Glutamatergic neuron (in vitro differentiated cells): ENCODE measurements at places on chromosomes 7 and 10.

DNA sequence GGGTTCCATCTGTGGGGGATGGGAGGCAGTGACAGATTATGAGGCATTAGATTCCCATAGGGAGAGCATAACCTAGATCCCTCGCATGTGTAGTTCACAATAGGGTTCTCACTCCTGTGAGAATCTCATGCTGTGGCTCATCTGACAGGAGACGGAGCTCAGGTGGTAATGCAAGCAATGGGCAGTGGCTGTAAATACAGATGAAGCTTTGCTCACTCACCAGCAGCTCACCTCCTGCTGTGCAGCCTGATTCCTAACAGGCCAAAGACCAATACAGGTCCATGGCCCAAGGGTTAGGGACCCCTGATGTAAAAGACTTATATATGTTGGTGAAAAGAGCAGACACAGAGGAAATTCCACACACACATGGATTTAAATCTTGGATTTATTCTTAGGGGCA is 370.2 kb downstream of the NRG3 start:
- H3K27ac ChIP-seq: no peak overlapping the region
- no peak overlapping the region for H3K4me3 ChIP-seq
- peaks cover 3% of the 10 kb centered on the region for H3K27me3 ChIP-seq
- H3K36me3 ChIP-seq: peaks cover 6% of the 10 kb centered on the region
- no peak for DNase-seq

DNA sequence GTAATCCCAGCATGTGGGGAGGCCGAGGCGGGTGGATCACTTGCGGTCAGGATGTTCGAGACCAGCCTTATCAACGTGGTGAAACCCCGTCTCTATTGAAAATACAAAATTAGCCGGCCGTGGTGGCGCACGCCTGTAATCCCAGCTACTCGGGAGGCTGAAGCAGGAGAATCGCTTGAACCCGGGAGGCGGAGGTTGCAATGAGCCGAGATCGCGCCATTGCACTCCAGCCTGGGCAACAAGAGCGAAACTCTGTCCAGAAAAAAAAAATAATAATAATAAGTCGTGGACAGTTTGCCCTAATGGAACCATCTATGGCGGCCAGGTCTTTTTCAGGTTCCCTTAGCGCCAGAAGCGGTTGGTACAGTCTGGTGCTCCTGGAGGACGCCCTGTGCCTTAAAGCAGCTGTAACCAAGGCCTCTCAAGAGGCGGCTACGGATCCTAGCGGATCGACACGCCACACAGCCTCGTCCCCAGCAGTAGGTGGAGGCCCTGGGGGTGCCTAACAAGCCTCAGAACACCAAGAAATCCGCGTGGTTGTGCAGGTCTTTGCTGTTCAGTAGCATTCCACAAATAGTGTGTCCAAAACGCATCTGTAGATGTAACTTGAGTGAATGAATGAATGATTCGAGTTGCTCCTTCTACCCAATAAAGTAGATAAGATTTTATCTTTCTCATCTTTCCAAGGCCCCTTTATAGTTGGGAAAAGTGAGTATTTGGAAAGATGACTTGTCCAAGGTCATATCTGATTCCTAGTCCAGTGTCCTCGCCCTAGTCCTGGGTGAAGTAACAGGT is 982 bp downstream of the PGAM1 start:
- peaks cover 4% of the 10 kb centered on the region for H3K27me3 ChIP-seq
- peaks cover 14% of the 10 kb centered on the region for H3K4me1 ChIP-seq
- peak overlapping the region; percentile 96 for H3K4me3 ChIP-seq
- DNase-seq: peak; percentile 46
- no peaks in the 10 kb centered on the region for H3K36me3 ChIP-seq

DNA sequence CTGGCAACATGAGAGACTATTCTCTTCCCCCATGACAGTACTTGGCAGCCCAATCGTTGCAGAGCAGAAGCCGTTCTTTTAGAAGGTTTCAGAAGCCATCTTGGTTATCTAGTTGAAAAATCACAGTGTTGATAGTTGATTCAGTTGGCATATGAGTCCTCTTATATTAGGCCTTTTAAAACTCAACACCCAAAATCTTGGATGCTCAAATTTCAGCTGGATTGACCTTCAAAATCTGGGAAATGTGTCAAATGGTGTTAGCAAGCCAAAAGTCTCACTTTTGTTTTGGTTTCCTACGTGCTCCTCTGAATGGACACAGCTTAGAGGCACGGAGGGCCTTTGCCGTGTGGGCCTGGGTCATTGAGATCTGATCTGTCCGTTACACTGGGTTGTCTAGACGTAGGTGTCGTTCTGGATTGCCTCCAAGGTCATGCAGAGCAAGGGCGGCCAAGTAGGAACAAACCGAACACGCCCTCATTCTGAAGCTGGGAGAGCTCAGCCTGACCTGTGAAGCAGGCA is 59.3 kb upstream of the BMPER start:
- no peaks in the 10 kb centered on the region for H3K36me3 ChIP-seq
- peaks cover 10% of the 10 kb centered on the region for H3K4me1 ChIP-seq
- no peaks in the 10 kb centered on the region for H3K27me3 ChIP-seq
- no peak for DNase-seq
- H3K27ac ChIP-seq: no peak overlapping the region

- H3K4me1 ChIP-seq: no peaks in the 10 kb centered on the region
- H3K36me3 ChIP-seq: no peaks in the 10 kb centered on the region
- DNase-seq: no peak
- H3K27ac ChIP-seq: no peak overlapping the region
- H3K4me3 ChIP-seq: no peak overlapping the region
- no peaks in the 10 kb centered on the region for H3K27me3 ChIP-seq
These were observed 433.5 kb upstream of the CELF2 start for GRCh38 chr10:10584161-10584560.

DNA sequence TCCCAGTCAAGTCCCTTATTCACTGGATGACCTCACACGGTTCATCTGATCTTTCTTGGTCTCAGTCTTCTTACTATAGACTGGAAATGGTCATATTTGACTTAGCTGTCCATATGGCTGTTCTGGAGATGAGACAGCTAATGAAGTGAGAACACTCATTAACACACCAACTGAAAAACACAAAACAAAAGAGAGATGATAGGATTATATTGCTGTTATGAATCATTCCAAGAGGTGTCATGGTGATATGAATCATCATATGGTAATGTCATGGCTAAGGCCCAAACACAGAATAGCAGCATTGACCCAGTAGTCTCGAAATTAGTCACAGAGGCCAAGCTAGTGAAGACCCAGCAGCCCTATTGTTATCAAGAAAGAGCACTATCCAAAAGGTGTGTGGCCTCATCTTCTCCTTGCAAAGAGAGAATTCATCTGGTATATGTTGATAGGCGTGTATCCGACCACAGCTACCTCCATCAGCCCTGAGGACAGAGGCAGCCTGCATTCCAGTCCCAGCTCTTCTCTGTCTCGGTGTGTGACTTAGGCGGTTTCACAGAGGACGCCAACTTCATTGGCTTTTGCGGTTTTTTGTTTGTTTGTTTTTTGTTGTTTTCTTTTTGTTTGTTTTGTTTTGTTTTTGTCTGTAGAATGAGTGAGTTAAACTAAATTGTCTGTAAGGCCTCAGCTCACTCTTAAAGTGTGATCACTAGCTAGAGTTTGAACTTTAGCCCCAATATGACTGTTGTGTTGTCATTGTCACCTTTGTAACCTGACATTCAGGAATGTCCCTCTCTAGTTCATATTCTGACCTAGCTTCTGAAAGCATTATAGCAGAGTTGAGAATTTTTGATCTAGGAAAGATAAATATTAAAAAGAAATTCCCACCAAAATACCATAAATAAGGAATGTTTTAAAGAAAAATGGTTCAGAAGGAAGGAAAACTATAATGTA is 97.4 kb upstream of the PDCD4 start:
- DNase-seq: no peak
- H3K27ac ChIP-seq: no peak overlapping the region
- no peaks in the 10 kb centered on the region for H3K27me3 ChIP-seq
- H3K4me3 ChIP-seq: no peak overlapping the region

GRCh38 chr10:75430000-75430763 is 1.2 kb upstream of the LRMDA start:
- no peaks in the 10 kb centered on the region for H3K36me3 ChIP-seq
- peaks cover 2% of the 10 kb centered on the region for H3K4me1 ChIP-seq
- H3K27ac ChIP-seq: peak overlapping the region; percentile 55
- peaks cover 13% of the 10 kb centered on the region for H3K27me3 ChIP-seq
- H3K4me3 ChIP-seq: peak overlapping the region; percentile 80
- DNase-seq: peak; percentile 25

GRCh38 chr7:140222814-140223213 is 46.0 kb upstream of the KDM7A start:
- no peaks in the 10 kb centered on the region for H3K4me1 ChIP-seq
- peaks cover 1% of the 10 kb centered on the region for H3K36me3 ChIP-seq
- H3K27ac ChIP-seq: no peak overlapping the region
- no peak overlapping the region for H3K4me3 ChIP-seq

DNA sequence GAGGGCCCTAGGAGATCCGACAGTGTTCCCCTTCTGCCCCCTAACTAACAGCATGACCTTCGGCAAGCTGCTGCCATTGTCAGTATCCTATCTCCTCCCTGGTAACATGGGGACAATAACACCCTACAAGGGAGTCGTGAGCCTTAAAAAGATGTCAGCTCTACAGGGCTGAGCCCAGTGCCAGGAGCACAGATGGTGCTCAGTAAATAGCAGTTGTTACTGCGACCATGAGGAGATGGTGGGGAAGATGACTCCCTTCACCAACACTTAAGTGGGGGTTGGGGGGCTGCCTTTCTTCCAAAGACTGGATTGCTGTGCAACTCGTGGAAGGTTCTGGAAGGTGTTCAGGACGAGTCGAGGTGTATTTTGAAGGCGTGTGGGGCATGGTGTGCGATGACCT is 29.5 kb upstream of the C10orf120 start:
- H3K36me3 ChIP-seq: no peaks in the 10 kb centered on the region
- H3K27me3 ChIP-seq: no peaks in the 10 kb centered on the region
- H3K4me3 ChIP-seq: no peak overlapping the region
- peaks cover 2% of the 10 kb centered on the region for H3K4me1 ChIP-seq
- H3K27ac ChIP-seq: no peak overlapping the region
- no peak for DNase-seq

GRCh38 chr10:113879691-113880090 is 25.2 kb downstream of the NHLRC2 start:
- H3K36me3 ChIP-seq: no peaks in the 10 kb centered on the region
- no peak overlapping the region for H3K4me3 ChIP-seq
- no peaks in the 10 kb centered on the region for H3K4me1 ChIP-seq
- H3K27me3 ChIP-seq: no peaks in the 10 kb centered on the region

GRCh38 chr10:8114741-8115617 is 60.5 kb downstream of the GATA3 start:
- DNase-seq: no peak
- no peak overlapping the region for H3K27ac ChIP-seq
- H3K27me3 ChIP-seq: peaks cover 4% of the 10 kb centered on the region
- H3K36me3 ChIP-seq: no peaks in the 10 kb centered on the region
- H3K4me1 ChIP-seq: peaks cover 4% of the 10 kb centered on the region

DNA sequence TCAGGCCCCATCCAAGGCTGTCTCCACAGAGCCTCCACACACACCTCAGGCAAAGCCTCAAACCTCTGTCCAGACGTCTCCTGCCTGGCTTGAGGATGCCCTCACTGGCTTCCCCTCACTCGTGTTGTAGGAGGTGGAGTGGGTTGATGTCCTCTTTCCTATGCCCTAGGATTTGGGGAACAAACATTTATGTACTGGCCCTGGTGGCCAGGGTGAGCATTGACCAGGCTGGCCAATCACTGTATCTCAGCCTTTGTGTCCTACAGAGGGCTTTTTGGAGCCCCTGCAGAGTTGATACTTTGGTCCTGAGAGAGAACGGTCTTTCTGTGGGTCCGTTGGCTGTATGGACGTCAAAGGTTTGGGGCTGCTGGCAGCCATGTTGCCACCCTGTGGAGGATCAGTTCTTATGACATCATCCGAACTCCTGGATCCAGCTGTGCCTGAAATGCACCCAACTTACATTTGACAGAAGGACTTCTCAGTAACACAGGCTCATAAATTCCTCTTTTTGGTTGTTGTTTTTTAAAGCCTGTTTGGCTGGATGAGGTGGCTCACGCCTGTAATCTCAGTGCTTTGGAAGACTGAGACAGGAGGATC is 2.3 kb upstream of the GRID2IP start:
- H3K27ac ChIP-seq: no peak overlapping the region
- peaks cover 2% of the 10 kb centered on the region for H3K27me3 ChIP-seq
- DNase-seq: no peak
- H3K36me3 ChIP-seq: no peaks in the 10 kb centered on the region

GRCh38 chr10:4595719-4596319 is 230.2 kb upstream of the AKR1E2 start:
- H3K27me3 ChIP-seq: no peaks in the 10 kb centered on the region
- H3K36me3 ChIP-seq: no peaks in the 10 kb centered on the region
- no peak overlapping the region for H3K27ac ChIP-seq
- no peak overlapping the region for H3K4me3 ChIP-seq
- peaks cover under 1% of the 10 kb centered on the region for H3K4me1 ChIP-seq
- DNase-seq: no peak

DNA sequence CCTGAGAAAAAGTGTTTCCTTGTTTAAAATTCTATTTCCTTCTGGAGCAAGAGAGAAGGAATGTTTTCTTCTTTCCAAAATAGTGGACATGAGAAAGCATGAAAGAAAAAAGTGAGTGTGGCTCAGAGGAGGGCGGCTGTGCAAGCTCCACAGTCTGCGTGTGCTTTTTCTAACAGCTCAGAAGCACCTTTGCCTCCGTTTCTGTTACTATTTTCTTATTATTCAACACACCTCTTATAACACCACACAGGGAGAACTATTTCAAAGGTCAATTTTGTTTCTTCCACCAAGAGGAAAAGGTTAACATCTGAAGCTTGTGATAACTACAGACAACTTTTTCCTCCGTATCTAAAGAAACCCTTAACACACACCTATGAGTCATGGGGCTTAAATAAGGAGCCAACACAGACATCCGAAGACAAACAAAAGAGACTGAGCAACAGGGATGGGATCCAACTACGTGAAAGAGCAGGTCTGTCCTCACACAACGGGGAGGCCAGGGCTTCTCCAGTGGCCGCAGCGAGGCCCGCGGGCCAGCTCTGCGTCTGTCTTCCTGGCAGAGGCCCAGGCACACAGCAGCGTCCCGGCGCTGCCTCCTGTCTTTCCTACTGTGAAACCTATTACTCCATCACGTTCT is 36.2 kb upstream of the NCAPG2 start:
- no peaks in the 10 kb centered on the region for H3K36me3 ChIP-seq
- no peaks in the 10 kb centered on the region for H3K27me3 ChIP-seq
- H3K4me1 ChIP-seq: peaks cover 3% of the 10 kb centered on the region
- no peak overlapping the region for H3K4me3 ChIP-seq

DNA sequence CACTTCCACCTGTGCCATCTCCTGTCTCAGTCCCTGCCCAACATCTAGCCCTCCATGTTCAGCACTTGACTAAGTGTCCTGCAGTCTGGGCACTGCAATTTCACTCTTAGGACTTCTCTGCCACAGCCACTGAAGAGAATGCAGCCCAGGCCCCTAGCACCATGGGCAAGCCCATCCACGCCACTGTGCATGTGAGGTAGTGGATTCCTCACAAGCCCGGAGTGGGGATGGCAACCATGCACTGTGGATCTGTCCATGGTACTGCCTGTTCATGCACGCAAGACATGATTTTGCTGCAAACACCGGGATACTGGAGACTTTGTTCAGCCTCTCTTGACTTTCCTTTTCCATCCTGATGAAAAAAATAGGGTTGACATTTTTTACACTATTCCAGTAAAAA is 12.3 kb downstream of the DDC start:
- no peak overlapping the region for H3K4me3 ChIP-seq
- peaks cover 2% of the 10 kb centered on the region for H3K27me3 ChIP-seq
- no peak overlapping the region for H3K27ac ChIP-seq
- DNase-seq: no peak
